ENCODE measurements at places on chromosomes 7 and 10. TPM values are rescaled to one million over a fixed set of nuclear protein-coding genes. Genes with fewer than 3 reads are reported as not detected.

GRCh38 chr10:129771576-129771975 is 192.5 kb downstream of the EBF3 start:
- DNase-seq, result no peak

MMRN2 gene
- 2.1 TPM for total RNA-seq

DNA sequence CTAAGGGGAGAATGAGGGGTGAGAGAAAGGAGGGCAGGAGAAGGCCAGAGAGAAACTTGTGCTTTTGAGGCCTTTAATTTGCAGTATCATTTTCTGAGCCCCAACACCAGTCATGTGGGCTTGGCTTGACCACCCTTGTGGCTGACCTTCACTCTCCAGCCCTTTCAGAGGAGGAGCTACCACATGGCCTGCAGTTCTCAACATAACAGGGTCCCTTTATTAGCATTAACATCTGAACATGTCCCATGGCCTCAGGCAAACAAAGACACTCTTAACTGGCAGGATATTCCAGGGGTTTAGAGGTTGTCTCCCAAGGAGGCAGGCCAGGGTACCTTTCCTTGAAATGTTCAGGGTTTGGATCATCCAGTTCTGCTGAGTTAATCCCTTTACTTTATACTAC is 6.7 kb downstream of the ZNF713 start:
- no peak for DNase-seq

EN2 gene
- total RNA-seq, result not detected

ZNF117 gene
- total RNA-seq, result 5.6 TPM

- no peak for DNase-seq
Observed at GRCh38 chr7:86282014-86282682, 361.6 kb upstream of the GRM3 start.

- no peak for DNase-seq
Observed at GRCh38 chr10:123991611-123992570, 100.3 kb upstream of the CPXM2 start.

TACR2 gene
- total RNA-seq, result 0.26 TPM

ITGA8 gene
- total RNA-seq, result 1.3 TPM

NEUROG3 gene
- total RNA-seq, result not detected

DNA sequence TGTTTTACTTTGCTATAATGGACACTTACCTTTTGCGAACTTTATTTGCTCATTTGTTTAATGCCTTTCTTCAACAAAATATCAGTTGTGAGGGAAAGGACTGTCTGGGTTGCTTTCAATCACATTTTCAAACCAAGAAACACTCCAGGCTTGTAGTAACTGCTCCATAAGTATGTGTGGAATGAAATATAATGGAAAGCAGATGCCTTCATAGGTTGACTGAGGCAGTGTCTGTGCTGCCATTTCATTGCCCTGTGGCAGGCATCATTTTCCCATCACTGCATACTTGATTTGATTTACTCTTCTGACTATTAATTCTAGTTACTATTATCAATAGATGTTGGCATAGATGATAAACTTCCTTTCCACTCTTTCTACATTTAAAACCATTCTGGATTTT is 762.3 kb downstream of the CNTNAP2 start:
- DNase-seq, result no peak

DNA sequence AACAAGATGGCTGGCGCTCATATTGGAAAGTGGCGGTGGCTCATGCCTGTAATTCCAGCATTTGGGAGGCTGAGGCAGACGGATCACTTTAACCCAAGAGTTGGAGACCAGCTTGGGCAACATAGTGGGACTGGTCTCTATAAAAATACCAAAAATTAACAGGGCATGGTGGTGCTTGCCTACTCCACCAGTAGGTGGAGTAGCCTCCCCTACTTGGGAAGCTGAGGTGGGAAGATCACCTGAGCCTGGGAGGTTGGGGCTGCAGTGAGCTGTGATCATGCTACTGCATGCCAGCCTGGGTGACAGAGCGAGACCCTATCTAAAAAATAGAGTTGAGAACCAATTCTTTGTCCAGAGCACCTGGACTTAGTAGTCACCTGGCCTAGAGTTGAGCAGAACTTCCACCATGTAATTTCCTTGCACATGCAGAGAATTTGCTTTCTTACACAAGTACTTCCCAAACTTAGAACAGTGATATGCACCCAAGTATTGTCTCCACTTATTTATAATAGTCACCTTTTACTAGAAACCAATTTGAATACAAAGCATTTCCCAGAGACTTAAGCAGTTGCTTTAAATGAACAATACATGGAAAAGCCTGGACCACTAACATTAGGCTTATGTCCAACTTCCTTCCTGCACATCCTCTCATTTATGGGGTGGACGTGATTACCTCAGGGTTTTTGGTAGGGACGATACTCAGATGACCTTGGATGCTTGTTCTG is 15.9 kb downstream of the LAMB4 start:
- DNase-seq, result no peak

GRCh38 chr10:71346731-71347130 is 27.7 kb downstream of the SLC29A3 start:
- no peak for DNase-seq

GTF2IRD1 gene
- total RNA-seq, result 10.0 TPM

- no peak for DNase-seq
Observed at GRCh38 chr10:96306516-96306915, 2.3 kb downstream of the DNTT start.

DNA sequence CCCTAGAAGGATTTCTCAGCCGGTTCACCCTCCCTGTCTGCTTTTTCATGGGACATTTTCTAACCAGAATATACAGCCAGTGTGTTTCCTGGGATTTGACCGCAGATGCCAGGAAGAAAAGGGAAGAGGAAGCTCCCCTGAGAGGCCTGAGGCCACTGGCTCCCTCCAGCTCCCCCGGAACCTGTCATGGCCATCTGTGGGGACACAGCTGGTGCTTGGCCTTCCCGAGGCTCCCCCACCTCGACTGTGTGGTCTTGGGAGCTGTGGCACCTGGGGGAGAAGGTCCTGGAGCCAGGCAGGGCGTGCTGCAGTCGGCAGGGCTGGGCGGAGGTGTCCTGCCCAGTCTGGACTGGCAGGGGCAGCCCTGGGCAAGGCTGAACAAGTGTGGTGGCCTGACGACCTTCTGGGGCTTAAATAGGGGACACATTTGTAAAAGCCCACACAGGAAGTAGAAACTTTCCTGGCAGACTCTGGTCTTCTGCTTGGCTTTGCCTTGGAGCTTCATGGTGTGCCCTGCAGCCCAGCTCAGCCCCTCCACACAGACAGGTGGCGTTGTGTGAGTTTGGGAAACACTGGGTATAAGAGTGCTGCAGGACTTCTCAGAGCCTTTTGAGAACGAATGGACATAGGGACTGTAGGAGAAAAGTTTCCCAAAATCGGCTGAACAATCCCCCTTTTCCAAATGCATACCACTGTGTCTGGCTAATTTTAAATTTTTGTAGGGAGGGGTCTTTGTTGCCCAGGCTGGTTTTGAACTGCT is 6.8 kb downstream of the BRI3 start:
- no peak for DNase-seq

DNA sequence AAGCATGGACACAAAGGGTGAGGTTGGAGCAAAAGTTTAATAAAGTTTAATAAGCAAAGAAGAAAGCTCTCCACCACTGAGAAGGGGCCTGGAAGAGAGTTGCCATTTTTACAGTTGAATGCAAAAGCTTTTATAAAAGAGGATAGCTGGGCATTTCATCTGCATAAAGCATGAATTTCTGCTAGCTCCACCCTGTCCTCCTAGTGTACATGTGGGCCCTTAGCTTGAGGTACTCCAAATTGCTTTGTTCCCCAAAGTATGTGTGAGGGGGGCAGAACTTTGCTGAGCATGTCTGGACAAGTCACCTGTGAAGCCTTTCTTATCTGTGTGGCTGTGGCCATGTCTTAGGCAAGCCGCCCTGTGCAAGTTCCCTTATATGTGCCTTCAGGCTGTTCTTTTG is 22.6 kb upstream of the CROT start:
- no peak for DNase-seq

DNA sequence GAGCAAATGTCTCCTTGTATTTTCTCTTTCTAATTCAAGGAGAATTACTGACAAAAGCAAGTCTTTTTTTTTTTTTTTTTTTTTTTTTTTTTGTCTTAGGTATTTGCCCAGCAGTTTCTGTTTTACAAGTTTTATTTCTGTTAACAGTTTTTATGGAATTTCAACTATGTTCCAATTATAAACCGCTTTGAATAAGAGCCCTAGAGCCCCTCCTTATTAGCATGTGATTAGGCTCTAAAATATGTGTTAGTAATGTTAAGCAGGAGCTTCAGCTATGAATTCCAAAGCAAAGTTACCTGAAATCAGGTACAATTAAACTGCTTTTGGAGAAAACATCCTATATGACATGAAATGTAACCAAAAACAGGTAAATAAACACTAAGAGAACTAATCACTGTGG is 997.0 kb upstream of the POT1 start:
- DNase-seq, result no peak

GRCh38 chr7:80832006-80832405 is 86.8 kb downstream of the SEMA3C start:
- DNase-seq, result peak; percentile 51

DNA sequence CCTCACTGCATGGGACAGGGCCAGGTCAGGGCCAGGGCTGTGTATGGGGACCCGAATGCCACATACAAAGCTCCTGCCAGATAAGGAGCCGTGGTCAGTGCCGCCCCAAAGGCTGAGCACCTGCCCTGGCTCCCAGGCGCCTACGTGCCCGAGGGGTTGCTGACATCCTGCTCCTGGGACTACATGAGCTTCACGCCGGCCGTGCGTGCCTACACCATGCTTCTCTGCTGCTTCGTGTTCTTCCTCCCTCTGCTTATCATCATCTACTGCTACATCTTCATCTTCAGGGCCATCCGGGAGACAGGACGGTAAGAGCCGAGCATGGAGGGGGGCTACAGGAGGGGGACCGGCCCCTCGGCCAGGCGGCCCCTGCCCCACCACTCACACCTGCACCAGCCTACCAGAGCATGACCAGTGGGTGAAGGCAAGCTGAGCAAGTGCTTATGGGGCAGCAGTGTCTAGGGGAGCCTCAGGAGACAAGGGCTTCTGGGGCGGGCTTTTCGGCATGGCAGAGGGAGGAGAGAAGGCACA is 4.9 kb downstream of the OPN4 start:
- DNase-seq, result no peak

GRCh38 chr7:42445691-42446090 is 208.7 kb upstream of the GLI3 start:
- peak; percentile 39 for DNase-seq

- no peak for DNase-seq
Observed at GRCh38 chr10:132430231-132430743, 33.3 kb downstream of the PWWP2B start.

TMEM196 gene
- total RNA-seq, result not detected

DNA sequence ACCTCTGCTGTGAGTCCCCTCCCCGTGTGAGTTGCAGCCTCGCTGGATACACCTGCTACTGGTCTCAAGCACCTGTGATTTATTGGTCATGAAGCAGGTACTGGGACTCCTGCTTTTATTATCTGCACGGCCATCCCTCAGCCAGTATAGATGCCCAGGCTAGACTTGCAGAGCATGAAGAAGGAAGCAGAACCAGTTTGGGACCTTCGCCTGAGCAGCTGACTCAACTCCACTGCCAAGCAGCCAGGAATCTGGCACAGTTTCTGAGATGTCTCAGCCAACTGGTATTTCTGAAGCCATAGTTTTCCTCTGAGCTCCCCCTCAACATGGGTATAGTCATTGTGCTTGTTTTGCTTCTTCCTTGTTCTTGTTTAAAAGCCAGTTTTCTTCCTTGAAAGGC is 28.0 kb upstream of the SLC39A12 start:
- peak; percentile 96 for DNase-seq

DNA sequence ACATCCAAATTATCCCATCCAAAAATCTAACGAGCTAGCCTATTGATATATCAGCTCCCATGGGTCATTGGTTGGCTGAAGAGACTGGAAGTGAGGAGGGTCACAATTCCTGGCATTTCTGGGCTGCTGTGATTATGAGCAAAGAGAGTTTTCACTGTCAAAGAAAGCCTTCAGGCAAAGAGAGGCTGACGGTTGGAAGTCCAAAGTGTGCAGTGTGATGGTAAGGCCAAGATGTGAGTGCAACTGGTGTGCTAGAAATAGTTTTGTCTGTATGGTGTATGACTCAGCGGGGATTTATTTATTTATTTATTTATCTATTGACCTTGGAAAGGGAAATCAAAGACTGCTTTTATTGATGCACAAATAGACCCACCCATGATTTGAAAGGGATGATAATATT is 75.0 kb downstream of the AASS start:
- DNase-seq, result no peak

IL15RA gene
- total RNA-seq, result 13.7 TPM

DNA sequence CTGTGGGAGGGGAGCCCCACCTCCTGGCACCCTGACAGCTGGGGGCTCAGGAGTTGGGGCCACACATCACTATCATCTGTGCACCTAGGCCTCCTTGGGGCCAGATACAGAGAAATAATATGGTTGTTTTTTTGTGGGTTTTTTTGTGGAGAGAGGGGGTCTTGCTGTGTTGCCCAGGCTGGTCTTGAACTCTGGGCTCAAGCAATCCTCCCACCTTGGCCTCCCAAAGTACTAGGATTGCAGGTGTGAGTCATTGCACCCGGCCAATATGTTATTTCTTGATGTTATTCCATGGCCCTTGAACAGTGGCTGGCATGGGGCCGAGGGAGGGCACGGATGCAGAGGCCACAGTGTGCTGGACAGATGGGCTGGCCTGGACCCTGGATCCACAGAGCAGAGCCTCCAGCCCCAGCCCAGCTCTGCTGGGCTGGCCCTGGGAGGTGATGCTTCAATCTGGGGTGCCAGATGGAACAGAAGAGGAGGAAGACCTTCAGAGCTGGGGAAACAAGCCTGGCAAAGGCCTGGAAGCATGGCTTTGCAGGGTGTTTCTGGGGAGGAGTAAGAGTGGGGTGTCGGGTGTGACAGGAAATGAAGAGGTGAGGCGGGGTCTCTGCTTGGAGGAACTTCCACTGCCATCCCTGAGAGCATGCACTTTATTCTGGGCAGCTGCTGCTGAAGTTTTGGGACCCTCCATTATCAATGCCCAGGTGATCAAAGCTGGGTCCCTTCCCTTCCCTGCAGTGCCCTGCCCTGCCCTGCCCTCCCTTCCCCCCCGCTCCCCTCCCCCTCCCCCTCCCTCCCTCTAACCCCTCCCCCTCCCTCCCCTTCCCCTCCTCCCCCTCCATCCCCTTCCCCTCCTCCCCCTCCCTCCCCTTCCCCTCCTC is 3.7 kb upstream of the FZD9 start:
- no peak for DNase-seq

LRRD1 gene
- 0.17 TPM for total RNA-seq

DNA sequence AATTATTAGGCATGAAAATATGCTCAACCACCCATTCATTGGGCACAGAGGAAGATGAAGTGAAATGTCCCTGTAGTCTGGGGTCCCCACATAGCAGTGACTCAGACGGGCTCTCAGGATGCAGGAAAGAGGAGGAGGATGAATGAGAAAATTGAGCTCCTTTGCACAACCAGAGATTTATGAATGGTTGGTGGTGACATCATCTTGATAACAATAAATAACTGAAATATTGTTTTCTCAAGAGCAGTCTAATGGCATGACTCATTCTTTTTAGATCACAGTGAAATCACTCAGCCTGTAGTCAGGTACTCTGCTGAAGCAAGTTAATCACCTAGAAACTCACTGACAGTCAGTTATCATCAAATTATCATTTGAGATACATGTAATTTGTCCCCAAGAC is 254.1 kb downstream of the RELN start:
- peak; percentile 78 for DNase-seq

Data from fibroblast of lung (primary cell).